ENCODE measurements at places on chromosomes 11 and 22. TPM values are rescaled to one million over a fixed set of nuclear protein-coding genes. Genes with fewer than 3 reads are reported as not detected.

The MMP26 gene
- not detected for total RNA-seq

The LRRC32 gene
- total RNA-seq, result 0.75 TPM

The HORMAD2 gene
- 0.14 TPM for total RNA-seq

The KRTAP5-2 gene
- not detected for total RNA-seq

The MS4A10 gene
- not detected for total RNA-seq

The RAB3IL1 gene
- total RNA-seq, result 1.6 TPM

The SELENOM gene
- 24.6 TPM for total RNA-seq

The SYT9 gene
- total RNA-seq, result not detected

The PANX3 gene
- not detected for total RNA-seq

The YPEL1 gene
- 14.9 TPM for total RNA-seq

The MYEOV gene
- total RNA-seq, result not detected

The MYBPC3 gene
- 0.11 TPM for total RNA-seq

The MMP1 gene
- total RNA-seq, result not detected

The TAF10 gene
- 156 TPM for total RNA-seq

The TMEM191B gene
- total RNA-seq, result 4.4 TPM

The MRPL21 gene
- total RNA-seq, result 49.3 TPM

The EFCAB6 gene
- total RNA-seq, result 0.19 TPM

The MMP11 gene
- 2.4 TPM for total RNA-seq

The ARHGAP32 gene
- 2.5 TPM for total RNA-seq

The SMTNL1 gene
- not detected for total RNA-seq

The SEPTIN3 gene
- total RNA-seq, result 0.31 TPM

The MS4A6A gene
- total RNA-seq, result 0.55 TPM

The SLC22A9 gene
- total RNA-seq, result not detected

The MEI1 gene
- 52.1 TPM for total RNA-seq

The KRTAP5-11 gene
- not detected for total RNA-seq

The ASPHD2 gene
- total RNA-seq, result 9.3 TPM

The PLEKHB1 gene
- 23.6 TPM for total RNA-seq

The TP53I11 gene
- total RNA-seq, result 13.7 TPM

The SPECC1L gene
- 55.4 TPM for total RNA-seq

The DBX1 gene
- total RNA-seq, result not detected

The UPK3A gene
- total RNA-seq, result not detected

The MPPED2 gene
- not detected for total RNA-seq

The SOX10 gene
- total RNA-seq, result not detected

The FJX1 gene
- total RNA-seq, result 0.17 TPM

The LIF gene
- 508 TPM for total RNA-seq

The IGF2 gene
- not detected for total RNA-seq

The PNPLA2 gene
- total RNA-seq, result 110 TPM

The MB gene
- total RNA-seq, result not detected

The C22orf42 gene
- not detected for total RNA-seq

Measured in activated naive CD8-positive, alpha-beta T cell treated with anti-CD3 and anti-CD28 coated beads, Interleukin-2, amount 10 ng/mL, durations not matched to agents 7 days and 5 days (primary cell).